Fibroblast of skin of abdomen (primary cell): ENCODE measurements at places on chromosomes 3 and 15.

DNA sequence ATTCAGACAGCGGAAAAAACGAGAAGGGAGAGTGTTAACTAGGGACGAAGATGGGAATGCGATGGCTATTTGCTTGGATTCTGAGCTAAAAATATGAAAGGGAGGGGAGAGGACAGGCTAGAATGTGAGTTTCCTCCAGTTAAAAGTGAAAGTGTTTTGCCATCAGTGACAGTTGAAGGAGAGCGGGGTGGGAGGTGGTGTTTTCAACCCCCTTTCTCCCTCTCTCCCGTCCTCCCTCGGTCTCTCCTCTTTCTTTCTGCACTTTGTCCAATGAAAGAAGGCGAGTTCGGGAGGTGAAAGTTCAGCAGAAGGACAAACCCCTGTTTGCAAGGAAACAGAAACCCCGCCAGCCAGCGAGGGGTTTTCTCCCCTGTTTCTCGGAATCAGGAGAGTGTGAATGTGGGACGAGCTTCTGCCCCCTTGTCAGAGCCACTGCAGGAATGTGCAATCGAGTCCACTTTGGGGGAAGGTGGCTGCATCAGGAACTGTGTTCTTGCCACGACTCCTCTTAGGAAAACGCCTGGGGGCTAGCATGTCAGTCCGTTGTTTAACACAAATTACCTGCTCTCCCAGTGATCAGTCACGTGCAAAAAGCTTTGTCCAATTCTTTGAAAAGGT, 975 bp upstream of the FOXP1 start:
- peak; percentile 66 for DNase-seq

GRCh38 chr15:31102039-31102321, 455 bp upstream of the TRPM1 start:
- no peak for DNase-seq

GRCh38 chr15:33503681-33504080, 192.9 kb downstream of the RYR3 start:
- no peak for DNase-seq

GRCh38 chr15:85417276-85417675, 36.9 kb downstream of the AKAP13 start:
- DNase-seq: no peak

GRCh38 chr3:100665230-100665629, 44.1 kb upstream of the TFG start:
- no peak for DNase-seq

GRCh38 chr3:57820479-57820878, 64.4 kb downstream of the SLMAP start:
- DNase-seq: no peak

- no peak for DNase-seq
Measured at GRCh38 chr15:92076541-92076940, 223.0 kb downstream of the SLCO3A1 start.

GRCh38 chr3:39146611-39147591, 6.5 kb downstream of the CSRNP1 start:
- peak; percentile 99 for DNase-seq

GRCh38 chr3:4060064-4060463, 243.1 kb upstream of the SETMAR start:
- peak; percentile 51 for DNase-seq

GRCh38 chr3:194326192-194326967, 24.7 kb downstream of the CPN2 start:
- DNase-seq: peak; percentile 58

DNA sequence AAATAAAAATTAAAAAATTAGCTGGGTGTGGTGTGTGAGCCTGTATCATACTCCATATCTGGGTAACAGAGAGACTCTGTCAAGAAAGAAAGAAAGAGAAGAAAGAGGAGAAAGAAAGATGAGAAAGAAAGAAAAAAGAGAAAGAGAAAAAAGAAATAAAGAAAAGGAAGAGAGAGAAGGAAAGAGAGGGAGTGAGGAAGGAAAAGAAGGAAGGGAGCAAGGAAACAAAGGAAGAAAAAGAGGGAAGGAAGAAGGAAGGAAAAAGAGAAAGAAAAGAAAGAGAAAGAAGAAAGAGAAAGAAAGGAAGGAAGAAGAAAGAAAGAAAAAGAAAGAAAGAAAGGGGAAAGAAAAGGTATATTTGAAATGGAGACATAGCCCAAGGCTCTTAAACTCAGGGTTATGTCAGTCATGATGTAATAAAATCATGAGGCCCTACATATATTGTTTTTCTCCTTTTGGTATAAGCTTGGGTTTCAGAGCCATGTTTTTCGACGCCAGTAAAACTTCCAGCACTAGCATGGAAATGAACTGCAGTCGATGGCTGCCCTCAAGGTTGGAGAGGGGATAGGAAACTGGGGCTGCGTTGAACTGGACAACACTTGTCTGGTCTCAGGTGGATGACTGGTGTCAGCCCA, 38.0 kb upstream of the RFTN1 start:
- DNase-seq: no peak

DNA sequence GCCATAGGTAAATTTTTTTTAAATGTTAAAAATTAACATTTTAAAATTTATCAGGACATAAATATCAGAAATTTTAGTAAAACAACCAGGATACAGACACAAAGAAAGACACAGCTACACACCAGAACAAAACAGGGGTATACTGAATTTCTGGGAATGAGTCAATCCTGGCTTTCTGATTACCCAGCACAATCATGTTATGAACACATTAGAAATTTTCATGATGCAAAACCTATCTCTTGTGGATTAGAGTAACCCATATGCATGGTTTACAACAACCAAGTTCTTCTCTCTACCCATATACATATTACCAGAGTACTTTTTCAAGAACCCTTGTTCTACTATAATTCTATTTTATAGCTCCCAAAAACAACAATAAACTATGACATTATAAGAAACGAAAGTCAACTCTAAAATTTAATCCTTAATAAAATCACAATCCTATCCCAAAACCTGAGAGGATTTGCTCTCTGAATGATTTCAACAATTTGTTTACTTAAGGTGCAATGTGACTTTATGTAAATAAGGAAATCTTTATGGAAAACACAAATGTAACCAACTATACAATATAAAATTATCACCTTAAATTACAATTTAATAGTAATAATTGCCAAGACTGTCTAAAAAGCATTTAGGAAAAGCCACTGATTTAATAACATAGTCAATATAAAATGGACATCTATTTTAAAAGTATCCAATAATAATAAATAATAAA, 184.5 kb downstream of the TBC1D5 start:
- no peak for DNase-seq

DNA sequence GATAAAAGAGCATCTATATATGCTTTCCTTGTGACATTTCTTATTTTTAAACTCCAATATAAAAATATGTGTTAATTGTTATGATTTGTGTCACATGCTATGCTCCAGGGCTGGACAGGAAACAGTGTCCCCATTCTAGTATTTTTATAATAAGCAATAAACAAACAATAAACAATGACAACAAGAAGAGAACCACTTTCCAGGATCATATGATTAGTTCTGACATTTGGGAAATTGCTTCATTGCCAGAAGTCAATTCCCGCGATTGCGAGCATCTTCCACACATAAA, 260.9 kb downstream of the FHIT start:
- no peak for DNase-seq

DNA sequence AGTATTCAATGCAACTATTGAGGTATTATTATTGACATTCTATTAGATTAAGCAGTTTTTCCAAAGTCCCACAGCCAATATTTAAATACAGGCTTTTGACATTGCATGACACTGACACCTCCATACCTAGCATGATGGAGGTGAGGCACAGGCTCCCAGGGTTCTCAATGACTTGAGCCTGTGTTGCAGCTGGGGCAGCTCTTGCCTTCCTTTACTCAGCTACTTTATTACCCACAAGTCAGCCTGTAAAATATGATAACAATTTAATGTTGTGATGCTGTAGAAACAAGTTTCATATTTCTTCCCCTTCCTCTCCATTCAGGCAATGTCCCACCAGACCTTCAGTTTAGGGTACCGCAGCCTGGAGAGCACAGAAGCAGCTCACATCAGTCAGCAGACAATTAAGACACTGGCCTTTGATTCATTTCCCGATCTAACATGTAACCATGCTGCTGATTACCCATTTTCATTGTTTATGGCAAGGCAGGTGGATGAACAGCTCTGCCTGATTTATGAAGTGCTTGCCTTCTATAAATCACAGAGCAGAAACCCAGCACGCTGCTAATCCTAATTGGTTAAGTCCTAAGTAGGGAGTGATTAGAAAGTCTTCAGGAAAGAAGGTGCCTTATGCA, 826.1 kb downstream of the AGBL1 start:
- no peak for DNase-seq

DNA sequence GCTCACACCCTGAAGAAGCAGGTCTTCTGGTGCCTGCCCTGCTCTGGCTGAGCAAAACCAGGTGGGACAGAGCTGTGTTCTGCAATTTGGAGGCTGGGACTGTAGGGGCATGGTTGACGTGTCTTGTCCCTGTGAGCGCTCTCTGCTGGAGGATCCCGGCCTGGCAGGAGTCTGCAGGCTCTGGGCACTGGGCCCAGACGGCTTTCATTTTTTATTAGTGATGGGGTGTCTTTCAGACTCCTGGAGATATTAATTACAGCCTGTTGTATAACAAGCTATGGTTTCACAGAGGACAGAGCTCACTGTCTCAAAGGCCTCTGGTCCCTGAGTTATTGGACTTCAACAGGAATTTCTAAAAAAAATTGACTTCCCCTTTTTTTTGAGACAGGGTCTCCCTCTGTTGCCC, 29.5 kb upstream of the ZNF710 start:
- peak; percentile 51 for DNase-seq

DNA sequence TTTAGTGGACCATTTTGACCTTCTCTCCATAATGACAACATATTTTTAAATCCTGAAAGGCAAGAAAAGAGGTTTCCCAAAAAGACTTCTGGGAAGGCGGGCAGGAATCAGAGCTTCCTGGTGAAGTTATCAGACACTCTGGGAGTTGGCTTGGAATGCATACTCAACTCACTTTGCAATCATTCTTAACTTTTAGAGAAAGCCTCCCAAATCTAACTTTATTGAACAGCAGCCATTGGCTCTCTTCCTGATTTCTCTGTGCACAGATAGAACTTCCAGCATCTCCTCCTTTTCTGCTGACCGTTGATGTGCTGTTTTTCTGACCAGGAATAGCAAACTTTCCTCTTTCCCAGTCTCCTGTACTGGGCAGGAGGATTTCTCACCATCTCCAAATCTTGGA, 44.6 kb downstream of the PLCL2 start:
- DNase-seq: no peak

GRCh38 chr3:152656214-152656971, 178.5 kb upstream of the P2RY1 start:
- peak; percentile 2 for DNase-seq

DNA sequence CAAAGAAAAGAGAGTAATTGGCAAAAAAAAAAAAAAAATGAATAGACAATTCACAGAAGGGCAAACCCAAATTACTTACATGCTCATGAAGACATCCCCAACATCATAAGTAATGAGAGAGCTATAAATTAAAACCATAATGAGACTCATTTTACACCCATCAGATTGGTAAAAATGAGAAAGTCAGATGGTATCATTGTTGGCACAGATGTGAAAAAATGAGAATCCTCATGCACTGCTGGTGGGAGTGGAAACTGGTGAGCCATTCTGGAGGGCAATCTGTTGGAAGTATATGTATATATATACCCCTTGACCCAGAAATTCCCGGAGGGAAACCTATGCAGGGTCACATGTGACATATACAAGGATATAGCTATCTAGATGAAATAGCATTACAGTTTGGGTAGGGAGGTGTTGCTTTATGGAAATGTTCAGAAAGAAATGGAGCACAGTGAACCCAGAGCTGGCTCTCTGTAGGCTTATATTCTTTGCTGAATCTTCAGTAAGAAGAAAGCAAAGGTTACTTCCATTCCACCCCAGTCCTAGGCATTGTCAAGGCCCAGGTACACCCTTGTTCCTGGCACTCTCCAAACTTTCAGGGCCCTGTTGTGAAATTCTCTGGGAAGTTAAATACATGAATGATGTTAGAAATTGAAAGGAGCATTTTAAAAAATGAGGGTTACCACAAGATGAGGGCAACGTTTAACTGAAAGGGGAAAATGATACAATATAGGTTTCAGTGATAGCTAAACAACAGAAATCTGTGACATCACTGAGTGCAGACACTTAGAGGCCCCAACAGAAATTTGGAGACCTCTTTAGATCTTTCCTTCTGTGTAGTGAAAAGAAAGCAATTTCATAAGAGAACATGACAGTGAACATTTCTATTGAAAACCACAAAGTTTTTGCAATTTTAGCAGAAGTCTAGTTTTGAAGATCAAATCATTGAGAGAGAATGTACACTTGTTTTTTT, 132.7 kb upstream of the TPRG1 start:
- no peak for DNase-seq

- DNase-seq: peak; percentile 32
Measured at GRCh38 chr3:160480931-160481330, 31.3 kb upstream of the TRIM59 start.

- no peak for DNase-seq
Measured at GRCh38 chr15:36495456-36495991, 83.9 kb upstream of the CDIN1 start.

GRCh38 chr3:182198345-182198744, 486.6 kb downstream of the SOX2 start:
- no peak for DNase-seq

DNA sequence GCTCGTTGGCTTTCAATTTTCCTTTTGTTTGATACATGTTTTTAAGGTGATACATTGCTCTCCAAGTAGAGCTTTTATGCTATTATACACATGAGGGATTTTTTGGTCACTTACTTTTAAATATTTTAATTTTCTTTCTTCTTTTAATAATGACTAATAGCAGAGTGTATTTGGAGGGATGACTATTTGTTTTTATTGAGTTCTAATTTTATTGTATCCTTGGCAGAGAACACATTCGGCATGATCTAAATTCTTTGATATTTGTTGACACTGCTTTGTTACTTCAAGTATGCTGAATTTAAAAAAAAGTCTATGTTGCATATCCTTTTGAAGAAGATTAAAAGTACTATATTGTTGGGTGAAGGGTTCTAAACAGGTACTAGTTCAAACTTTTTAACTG, 149.9 kb upstream of the PDZRN3 start:
- no peak for DNase-seq

DNA sequence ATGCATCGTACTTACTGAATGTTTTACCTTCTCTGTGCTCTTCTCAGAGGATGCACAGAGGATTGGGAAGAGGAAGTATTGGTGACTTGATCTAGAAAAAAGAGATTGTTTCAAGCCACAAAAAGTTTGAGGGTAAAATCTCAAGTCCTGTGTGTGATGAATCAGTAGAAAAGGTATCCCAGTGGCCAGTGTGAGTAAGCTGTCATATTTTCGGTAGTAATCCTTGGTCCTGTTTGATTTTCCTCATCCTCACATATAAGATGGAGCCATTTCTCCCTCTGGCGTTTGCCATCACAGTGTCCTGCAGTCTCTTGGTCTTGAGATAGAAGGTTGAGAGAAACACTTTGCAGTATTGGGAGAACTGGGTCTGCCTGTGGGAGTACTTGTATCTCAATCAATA, 166.8 kb downstream of the LPP start:
- DNase-seq: peak; percentile 80

- no peak for DNase-seq
Measured at GRCh38 chr3:107578091-107578490, 55.3 kb downstream of the BBX start.

- peak; percentile 55 for DNase-seq
Measured at GRCh38 chr3:127822041-127822681, at the start of gene MGLL. Gene MGLL (minus strand): TSS chr3:127822515. CDS start chr3:127822318, 197 bp downstream.

GRCh38 chr3:169082634-169083033, 580.9 kb downstream of the MECOM start:
- DNase-seq: no peak

GRCh38 chr3:81958972-81959640, 197.7 kb upstream of the GBE1 start:
- peak; percentile 93 for DNase-seq
